ENCODE measurements at places on chromosomes 16 and 17. TPM values are rescaled to one million over a fixed set of nuclear protein-coding genes. Genes with fewer than 3 reads are reported as not detected.

GRCh38 chr16:57572978-57573728, 30.7 kb downstream of the ADGRG5 start:
- DNase-seq: no peak
- no peaks in the 10 kb centered on the region for H3K27me3 ChIP-seq
- no peak overlapping the region for H3K27ac ChIP-seq
- no peak overlapping the region for H3K4me3 ChIP-seq

Gene CCL3
- 3.9 TPM for total RNA-seq

DNA sequence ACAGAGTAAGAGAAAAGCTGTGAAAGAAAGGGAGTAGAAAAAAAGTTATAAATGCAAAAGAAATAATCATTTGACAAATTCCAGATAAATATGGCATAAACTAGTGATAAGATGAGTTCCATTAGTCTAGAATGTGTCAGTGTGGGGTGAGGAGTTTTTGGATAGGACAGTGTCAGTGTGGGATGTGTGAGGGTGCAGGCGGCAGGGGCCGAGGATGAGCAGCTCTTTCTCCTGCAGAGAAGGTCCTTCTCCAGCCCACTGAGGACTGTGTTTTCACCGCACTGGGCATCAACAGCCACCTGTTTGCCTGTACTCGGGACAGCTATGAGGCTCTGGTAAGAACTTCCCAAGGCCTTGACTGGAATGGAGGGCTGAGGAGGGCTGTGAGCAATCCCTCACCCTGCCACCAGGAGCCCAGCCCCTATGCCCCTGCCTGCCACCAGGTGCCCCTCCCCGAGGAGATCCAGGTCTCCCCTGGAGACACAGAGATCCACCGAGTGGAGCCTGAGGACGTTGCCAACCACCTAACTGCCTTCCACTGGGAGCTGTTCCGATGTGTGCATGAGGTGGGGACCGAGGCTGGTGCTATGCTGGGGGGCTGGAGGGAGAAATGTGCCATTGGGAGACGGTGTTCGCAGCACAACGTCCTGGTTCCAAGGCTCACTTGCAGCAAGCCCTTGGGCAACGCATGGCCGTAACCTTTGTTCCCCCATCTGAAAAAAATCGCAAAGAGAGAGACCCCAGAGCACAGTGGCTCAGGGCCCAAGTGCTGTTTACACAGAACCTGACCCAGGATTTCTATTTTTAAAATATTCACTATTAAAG, 13.1 kb downstream of the RAPGEFL1 start:
- no peak for DNase-seq
- H3K4me1 ChIP-seq: no peaks in the 10 kb centered on the region
- H3K27ac ChIP-seq: no peak overlapping the region
- H3K27me3 ChIP-seq: no peaks in the 10 kb centered on the region
- no peaks in the 10 kb centered on the region for H3K36me3 ChIP-seq

- peak overlapping the region; percentile 87 for H3K27ac ChIP-seq
- peak; percentile 11 for DNase-seq
- peak overlapping the region; percentile 76 for H3K4me3 ChIP-seq
- H3K4me1 ChIP-seq: peaks cover 41% of the 10 kb centered on the region
- no peaks in the 10 kb centered on the region for H3K27me3 ChIP-seq
Measured at GRCh38 chr17:44502598-44503146, 534 bp downstream of the GPATCH8 start.

DNA sequence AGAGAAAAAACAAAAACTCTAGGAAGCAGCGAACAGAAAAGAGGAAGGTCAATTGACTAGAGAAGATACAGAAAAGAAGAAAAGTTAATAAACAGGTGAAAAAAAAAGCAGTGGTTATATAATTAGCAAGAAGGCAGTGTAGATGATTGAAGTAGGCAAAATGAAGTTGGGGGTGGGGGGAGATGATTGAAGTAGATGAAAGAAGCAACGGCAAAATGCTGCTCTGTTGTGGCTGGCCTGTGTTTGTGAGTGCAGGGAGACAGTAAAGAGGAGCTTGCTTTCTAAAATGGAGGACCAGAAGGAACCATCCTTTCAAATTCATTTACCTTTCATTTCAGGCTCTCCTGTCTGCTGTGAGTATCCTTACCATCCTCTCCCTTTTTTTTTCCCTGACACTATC, 3.6 kb downstream of the EVI2B start:
- DNase-seq: no peak
- no peaks in the 10 kb centered on the region for H3K36me3 ChIP-seq
- no peaks in the 10 kb centered on the region for H3K27me3 ChIP-seq

DNA sequence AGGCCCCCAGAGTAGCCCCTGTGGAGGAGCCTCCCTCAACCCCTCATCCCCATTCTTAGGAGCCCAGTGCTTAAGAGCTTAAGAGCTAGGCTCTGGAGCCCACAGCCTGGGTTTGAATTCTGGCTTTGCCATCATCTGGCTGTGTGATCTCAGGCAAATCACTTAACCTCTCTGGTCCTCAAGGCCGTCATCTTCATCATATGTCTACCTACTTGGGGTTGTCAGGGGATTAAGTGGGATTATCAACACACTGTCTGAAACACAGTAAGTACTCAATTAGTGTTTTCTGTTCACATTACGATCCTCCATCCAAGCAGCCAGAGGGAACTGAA, 4.8 kb downstream of the SREBF1 start:
- H3K4me3 ChIP-seq: no peak overlapping the region
- H3K27me3 ChIP-seq: no peaks in the 10 kb centered on the region
- no peak for DNase-seq
- H3K27ac ChIP-seq: no peak overlapping the region
- H3K36me3 ChIP-seq: no peaks in the 10 kb centered on the region

Gene ABI3
- 10.3 TPM for total RNA-seq

- DNase-seq: no peak
- no peak overlapping the region for H3K4me3 ChIP-seq
- H3K27ac ChIP-seq: no peak overlapping the region
- no peaks in the 10 kb centered on the region for H3K4me1 ChIP-seq
- H3K36me3 ChIP-seq: no peaks in the 10 kb centered on the region
Measured at GRCh38 chr16:13427943-13428342, 492.0 kb upstream of the ERCC4 start.

DNA sequence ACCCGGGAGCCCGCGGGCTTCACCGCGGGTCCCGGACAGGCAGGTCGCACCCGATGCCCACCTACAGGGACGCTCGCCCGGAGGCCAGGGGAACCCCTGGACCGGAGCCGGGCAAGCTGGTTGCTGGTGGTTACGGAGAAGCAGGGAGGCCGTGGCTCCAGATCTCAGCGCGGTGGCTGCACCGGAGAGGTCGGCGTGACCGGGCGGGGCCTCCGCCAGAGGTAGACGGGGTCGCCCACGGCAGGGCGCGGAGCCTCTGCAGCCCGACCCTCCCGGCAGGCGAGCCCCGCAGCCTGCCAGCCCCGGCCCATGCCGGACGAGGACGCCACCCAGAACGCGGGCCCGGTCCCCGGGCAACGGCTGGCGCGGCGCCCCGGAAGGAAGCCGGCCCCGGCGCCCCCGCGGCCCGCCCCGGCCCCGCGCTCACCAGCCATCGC, 341 bp downstream of the PCYT2 start:
- peak overlapping the region; percentile 68 for H3K4me3 ChIP-seq
- no peak overlapping the region for H3K27ac ChIP-seq
- H3K36me3 ChIP-seq: peaks cover 32% of the 10 kb centered on the region
- H3K4me1 ChIP-seq: peaks cover 19% of the 10 kb centered on the region
- H3K27me3 ChIP-seq: no peaks in the 10 kb centered on the region

Gene HSD3B7
- 13.8 TPM for total RNA-seq

- H3K4me1 ChIP-seq: peaks cover 14% of the 10 kb centered on the region
- no peak overlapping the region for H3K4me3 ChIP-seq
- peaks cover 39% of the 10 kb centered on the region for H3K36me3 ChIP-seq
Measured at GRCh38 chr17:36590082-36590481, 1.6 kb upstream of the DHRS11 start.

DNA sequence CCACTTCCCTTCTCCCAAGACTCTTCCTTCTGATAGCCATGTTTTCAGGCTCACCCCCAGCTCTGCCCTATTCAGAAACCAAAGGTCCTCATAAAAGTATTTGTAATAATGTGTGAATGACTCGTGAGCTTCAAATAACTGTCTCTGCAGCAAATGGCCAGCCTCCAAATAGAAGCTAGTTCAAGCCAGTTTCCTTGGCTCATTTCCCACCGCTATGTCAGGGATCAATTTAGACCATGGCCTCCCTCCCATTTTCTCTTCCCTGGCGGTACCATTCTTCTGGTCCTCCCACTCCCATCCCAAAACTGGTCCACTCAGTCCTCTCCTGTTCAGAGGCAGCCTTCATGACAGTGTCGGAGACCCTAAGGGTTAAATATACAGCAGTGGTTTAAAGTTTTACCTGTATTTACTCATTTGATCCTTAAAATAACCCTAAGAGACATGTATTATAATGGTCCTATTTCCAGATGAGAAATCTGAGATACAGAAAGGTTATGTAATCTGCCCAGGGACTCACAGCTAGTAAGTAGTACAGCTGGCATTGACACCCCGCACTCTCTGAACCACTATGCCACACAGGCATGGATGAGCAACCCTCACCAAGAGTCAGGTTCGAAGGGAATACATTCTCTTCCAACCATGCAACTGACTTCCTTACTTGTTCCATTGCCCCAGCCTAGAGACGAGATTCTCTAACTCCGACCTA, 42.9 kb downstream of the GAS7 start:
- DNase-seq: no peak
- no peaks in the 10 kb centered on the region for H3K4me1 ChIP-seq
- no peaks in the 10 kb centered on the region for H3K27me3 ChIP-seq
- H3K36me3 ChIP-seq: no peaks in the 10 kb centered on the region
- H3K27ac ChIP-seq: no peak overlapping the region

DNA sequence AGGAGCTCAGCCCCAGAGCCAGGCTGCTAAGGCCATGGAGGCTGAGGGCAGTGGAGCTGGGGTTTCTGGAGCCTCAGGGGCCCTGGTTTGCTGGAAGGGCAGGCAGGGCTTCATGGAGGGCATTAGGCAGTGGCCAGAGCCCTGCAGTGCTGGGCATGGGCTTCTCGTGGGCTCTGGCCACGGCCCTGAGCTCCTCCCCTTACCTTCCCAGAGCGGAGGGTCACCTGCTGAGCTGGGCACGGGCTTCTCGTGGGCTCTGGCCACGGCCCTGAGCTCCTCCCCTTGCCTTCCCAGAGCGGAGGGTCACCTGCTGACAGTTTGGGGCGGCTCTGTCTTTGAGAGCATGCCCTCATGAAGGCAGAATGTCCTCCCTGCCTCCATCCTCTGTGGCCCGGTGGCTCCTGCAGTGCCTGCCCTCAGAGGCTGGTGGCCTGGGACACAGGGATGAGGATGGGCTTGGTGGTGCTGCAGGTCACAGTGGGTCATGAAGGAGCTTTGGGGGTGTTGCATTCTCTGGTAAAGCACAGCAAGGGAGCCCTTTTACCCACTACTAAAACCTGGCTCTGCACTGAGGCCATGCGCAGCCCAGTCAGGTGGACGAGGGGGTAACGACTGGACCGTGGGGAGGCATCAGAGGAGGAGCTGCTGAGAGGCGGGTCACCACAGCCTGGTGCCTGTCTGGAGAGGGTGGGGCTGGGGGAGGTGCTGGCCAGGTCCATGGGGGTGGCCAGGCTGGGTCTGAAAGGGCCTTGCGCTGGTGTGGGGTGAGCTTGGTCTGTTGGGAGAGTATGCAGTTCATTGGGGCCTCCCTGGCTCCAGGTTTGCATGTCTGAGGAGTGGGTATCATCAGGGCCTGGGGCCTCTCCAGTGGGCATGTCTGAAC, 2.9 kb upstream of the RNPS1 start:
- H3K4me1 ChIP-seq: peaks cover 11% of the 10 kb centered on the region
- H3K27me3 ChIP-seq: no peaks in the 10 kb centered on the region

- H3K27me3 ChIP-seq: no peaks in the 10 kb centered on the region
- H3K4me1 ChIP-seq: no peaks in the 10 kb centered on the region
- no peak overlapping the region for H3K4me3 ChIP-seq
- H3K27ac ChIP-seq: no peak overlapping the region
Measured at GRCh38 chr17:14845591-14846281, 419.4 kb downstream of the PMP22 start.

Gene NOXO1
- total RNA-seq: not detected

- no peaks in the 10 kb centered on the region for H3K27me3 ChIP-seq
- no peak overlapping the region for H3K4me3 ChIP-seq
- H3K36me3 ChIP-seq: no peaks in the 10 kb centered on the region
- DNase-seq: peak; percentile 75
- no peak overlapping the region for H3K27ac ChIP-seq
- no peaks in the 10 kb centered on the region for H3K4me1 ChIP-seq
Measured at GRCh38 chr16:27867122-27868110, 196.1 kb downstream of the GSG1L start.

Gene NXPH3
- 1.4 TPM for total RNA-seq

Gene TXNDC11
- total RNA-seq: 77.3 TPM

- H3K36me3 ChIP-seq: no peaks in the 10 kb centered on the region
- no peak overlapping the region for H3K27ac ChIP-seq
- no peak for DNase-seq
- H3K27me3 ChIP-seq: no peaks in the 10 kb centered on the region
- no peaks in the 10 kb centered on the region for H3K4me1 ChIP-seq
Measured at GRCh38 chr16:29719063-29719462, 26.7 kb downstream of the C16orf54 start.

DNA sequence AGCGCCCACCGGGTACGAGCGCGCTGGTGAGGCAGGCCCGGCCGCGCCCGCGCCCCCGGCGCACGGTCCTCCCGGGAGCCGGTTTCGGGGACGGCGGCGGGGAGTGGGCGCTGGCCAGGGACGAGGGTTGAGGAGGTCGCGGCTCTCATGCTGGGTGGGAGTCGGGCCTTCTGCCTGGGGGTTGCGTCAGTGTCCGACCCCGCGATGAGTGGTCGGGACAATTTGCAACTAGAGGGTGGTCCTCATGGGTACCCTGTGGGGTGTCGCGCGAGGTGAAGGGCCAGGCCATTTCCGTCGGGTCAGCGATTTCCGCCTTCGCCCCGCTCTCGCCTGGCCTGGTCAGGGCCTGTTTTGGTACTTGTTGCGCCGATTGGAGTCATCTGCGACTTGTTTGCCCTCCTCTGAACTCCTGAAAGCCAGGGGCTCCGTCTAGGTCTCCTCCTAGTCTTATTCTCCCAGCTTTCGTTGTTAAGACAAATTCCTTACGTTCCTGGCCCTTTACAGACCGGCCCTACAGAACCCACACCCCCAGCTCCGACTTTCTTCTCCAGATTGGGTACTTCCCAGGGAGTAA, 14.9 kb downstream of the NAA60 start:
- H3K4me3 ChIP-seq: peak overlapping the region; percentile 11
- no peaks in the 10 kb centered on the region for H3K27me3 ChIP-seq
- H3K4me1 ChIP-seq: peaks cover 39% of the 10 kb centered on the region
- H3K27ac ChIP-seq: peak overlapping the region; percentile 91
- no peaks in the 10 kb centered on the region for H3K36me3 ChIP-seq

Gene CRYM
- not detected for total RNA-seq

DNA sequence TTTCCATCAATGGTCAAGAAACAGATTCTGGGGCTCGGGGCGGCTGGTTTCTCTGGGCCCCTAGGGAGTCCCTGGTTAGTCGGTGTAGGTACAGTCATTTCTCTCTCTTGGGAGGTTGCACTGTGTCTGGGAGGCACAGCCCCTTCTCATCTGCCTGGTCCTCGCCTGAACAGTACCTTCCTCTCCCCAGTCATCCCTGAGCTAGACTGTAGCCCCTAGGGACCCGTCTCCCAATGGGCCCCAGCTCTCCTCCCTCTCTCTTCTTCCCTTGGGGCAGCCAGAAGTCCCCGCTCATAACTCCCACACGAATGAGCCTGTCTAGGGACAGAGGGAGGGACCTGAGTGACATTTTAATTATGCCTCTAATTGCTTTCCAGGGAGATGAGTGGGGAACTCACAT, 20.2 kb upstream of the CPSF4L start:
- peaks cover 21% of the 10 kb centered on the region for H3K36me3 ChIP-seq
- H3K4me3 ChIP-seq: no peak overlapping the region
- H3K27ac ChIP-seq: no peak overlapping the region
- DNase-seq: no peak
- H3K4me1 ChIP-seq: peaks cover 26% of the 10 kb centered on the region

- no peaks in the 10 kb centered on the region for H3K36me3 ChIP-seq
- no peaks in the 10 kb centered on the region for H3K27me3 ChIP-seq
- H3K4me3 ChIP-seq: peak overlapping the region; percentile 34
- peaks cover 8% of the 10 kb centered on the region for H3K4me1 ChIP-seq
Measured at GRCh38 chr17:30922235-30923030, 688 bp downstream of the ADAP2 start.
